GOT3 (cell line): ENCODE measurements at places on chromosomes 11 and 22.

DNA sequence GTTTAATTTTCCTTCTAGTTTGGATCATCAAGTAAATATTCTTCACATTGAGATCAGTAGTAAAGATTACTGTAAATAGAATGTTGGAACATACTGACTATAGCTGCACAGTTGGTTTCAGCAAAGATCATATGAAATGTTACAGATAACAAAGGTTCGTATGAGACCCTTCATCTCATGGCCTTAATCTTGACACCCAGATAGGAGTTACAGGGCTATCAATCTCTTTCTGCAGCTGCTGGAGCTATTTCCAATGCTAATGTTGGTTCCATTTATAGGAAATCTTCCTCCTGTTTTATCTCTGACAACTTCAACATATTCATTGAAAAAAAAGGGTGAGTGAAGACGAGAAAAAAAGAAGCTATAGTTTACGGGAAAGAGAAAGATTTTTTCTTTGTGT is 495.6 kb downstream of the JRKL start:
- DNase-seq, result no peak

GRCh38 chr11:128208329-128209137 is 378.8 kb downstream of the ETS1 start:
- no peak for DNase-seq

GRCh38 chr11:45366619-45367190 is 80.6 kb upstream of the SYT13 start:
- DNase-seq, result no peak

GRCh38 chr11:10818594-10818993 is 9.9 kb upstream of the EIF4G2 start:
- no peak for DNase-seq

- no peak for DNase-seq
These were observed 352.4 kb downstream of the BRD1 start for GRCh38 chr22:49475253-49475652.

- no peak for DNase-seq
These were observed 53.9 kb upstream of the PPP6R3 start for GRCh38 chr11:68406324-68407313.

DNA sequence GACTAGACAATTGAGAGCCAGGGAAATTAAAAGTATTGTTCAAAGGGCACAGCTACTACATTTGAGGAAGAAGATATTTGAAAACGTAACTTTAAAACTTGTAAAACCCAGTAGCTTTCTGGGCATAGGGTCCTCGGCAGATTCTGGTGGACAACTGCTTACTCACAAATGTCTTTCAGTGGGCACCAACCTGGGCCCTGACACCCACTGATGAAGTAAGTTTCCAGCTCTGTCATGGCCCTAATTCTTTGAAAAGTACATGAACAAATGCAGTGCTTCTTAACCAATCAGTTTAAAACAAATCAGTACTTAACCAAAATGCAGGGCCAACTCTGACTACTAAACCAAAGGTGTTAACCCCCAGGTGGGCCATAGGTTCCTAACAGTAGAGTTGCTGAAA is 1170.1 kb downstream of the LRRC4C start:
- DNase-seq, result no peak

- DNase-seq, result no peak
These were observed 198.3 kb downstream of the NAV2 start for GRCh38 chr11:19910931-19911330.

- DNase-seq, result no peak
These were observed 510.2 kb downstream of the JRKL start for GRCh38 chr11:96899971-96900370.

- no peak for DNase-seq
These were observed 137.5 kb downstream of the FAM76B start for GRCh38 chr11:95652002-95652472.

DNA sequence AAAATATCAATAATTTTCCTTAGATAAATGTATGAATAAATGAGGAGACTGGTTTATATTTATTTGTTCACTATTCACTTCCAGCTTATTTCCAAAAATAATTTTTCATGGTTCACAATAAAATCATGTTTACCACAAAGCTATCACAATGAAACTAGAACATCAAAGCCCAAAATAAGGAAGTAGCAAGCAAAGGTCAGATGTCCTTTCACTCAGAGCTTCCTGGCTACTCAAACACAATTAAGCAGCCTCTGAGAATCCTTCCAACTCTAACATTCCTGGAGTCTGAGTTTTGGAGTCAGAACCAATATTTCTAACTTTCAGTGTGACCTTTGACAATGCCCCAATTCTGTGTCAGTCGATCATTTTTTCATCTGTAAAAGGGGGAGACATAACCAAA is 527.0 kb downstream of the SOX6 start:
- DNase-seq, result no peak

DNA sequence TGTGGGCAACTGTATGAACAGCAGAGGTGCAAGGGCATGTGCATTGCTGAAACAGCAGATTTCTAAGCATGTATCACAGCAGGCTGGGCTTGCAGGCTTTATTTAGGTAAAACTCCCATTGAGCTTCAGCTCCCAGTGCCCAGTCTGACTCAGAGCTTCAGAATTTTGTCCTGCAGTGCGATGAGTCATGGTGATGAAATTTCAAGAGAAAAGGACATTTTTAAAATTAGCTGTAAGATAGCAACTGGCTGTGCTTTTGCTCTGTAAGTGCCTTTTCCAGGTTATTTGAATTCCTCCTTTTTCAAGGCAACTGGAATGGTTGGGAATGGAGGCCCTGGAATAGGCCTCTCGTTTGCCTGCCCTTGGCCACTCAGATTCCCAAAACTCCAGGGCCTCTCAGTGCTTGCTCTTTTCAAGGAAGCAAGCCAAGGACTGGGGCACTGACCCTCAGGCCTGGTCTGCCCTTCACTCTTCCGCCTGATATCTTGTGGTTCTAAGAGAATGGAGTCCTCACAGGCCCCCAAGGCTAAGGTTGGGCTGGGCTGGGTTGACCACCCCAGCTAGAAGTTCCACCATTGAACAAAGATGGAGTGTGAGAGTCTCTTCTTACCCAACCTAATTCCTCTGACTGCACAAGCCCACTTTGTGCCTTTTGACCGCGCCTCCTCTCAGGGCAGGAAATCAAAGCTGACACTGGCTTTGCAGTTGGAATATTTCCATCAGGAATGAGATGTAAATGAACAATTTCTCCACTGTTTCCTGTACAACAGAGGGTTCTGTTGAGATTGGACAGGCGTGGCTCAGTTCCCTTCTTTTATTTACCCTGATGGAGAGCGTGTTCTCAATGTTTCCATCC is 59.5 kb upstream of the PRSS23 start:
- DNase-seq, result no peak

DNA sequence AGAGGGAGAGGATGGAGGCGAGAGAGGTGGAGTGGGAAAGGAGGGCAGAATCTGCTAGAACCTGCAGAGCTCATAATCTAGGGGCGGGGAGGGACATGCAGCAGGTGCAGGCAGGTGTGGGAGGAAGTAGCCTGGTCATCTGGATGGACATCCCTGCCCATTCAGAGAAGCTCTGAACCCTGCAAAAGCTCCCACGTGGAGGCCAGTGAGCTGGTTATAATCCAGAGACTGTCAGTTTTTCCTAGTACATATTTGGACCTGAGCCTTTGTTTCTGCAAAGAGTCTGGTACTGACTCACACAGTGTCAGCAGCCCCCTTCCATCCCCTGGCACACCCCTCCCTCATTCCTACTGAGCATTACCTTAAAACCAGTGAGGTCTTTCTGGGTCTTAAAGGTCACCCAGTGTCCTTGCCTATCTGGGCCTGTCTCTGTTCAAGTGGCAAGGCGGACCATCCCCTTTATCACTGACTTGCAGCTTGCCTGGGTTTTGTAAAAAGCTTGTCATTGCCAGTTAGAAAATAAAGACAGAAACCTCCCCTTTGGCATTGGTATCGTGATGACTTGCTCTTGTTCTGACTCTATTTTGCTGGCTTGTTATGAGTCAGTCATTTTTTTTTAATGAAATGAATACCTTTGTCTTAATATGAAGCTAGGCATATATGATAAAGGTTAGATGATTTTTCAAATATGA is 26.1 kb downstream of the PTPRJ start:
- DNase-seq, result no peak

- DNase-seq, result no peak
These were observed 35.2 kb upstream of the CCDC89 start for GRCh38 chr11:85721191-85721590.

GRCh38 chr11:85423316-85423715 is 203.8 kb downstream of the DLG2 start:
- no peak for DNase-seq

DNA sequence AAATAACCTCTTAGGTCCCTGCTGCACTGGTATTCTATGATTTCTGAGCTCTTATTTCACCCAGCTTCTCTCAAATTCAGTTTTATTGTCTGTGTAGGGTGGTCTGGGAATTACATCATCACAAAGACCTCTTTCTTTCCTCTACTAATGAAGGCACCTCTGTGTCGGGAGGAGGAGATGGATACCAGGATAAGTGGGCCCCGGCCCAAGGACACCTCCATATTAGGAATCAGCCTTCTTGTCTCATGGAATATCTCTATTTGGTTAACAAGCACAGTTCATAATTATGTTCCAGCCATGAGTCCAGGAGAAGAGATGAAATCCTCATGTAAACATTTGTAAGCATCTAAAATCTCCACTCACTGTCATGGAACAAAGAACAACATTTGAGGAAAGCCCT is 9.4 kb downstream of the PARVA start:
- DNase-seq, result no peak

- no peak for DNase-seq
These were observed 3.8 kb downstream of the YAP1 start for GRCh38 chr11:102114032-102114431.

DNA sequence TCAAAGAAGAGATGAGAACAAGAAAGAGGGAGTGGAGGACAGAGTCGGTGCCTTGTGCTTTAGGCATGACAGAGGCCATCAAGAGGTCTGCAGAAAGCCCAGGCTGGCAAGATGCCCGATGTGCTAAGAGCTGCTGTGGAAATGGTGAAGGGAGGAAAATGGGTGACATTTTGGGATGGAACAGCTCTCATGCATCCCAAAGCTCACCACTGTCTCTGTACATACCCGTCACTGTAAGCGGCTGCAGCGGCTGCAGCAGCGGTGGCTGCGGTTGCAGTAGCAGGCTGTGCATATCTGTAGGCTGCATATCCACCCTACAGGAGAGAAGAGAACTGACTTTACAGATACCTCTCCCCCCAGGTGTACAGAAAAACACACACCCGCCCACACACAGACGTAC is 28.6 kb downstream of the APOL5 start:
- no peak for DNase-seq

DNA sequence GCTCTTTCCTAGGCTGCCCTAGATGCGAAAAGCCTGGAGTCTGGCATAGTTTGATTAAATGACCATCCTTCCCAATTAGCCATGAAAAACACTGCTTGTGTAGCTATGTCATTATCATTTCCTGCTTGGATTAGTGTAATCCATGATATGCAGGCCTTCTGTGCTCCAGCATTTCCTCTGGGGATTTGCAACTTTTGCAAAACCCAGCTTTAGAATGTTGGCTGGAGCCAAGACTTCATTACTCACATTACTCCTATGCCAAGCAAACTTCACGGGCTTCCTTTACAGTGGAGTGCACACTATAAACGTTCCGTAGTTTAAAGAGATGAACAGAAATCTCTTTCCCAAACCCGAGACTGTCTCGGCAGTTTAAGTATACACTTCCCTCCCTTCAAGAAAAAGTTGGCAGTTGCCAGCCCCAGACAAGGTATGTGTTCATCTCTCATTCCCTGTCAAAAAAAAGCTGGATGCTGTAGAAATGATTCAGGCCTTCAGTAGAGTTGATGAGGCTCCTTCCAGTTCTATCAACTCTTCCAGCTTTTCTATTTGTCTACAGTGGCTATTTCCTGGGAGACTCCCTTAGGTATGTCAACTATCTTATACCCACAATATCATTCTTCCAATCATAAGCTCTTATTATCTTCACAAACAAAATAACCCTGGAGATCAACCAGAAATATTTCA is 180.0 kb downstream of the MAML2 start:
- peak; percentile 4 for DNase-seq

- DNase-seq, result no peak
These were observed 12.2 kb upstream of the MFNG start for GRCh38 chr22:37498289-37498909.

DNA sequence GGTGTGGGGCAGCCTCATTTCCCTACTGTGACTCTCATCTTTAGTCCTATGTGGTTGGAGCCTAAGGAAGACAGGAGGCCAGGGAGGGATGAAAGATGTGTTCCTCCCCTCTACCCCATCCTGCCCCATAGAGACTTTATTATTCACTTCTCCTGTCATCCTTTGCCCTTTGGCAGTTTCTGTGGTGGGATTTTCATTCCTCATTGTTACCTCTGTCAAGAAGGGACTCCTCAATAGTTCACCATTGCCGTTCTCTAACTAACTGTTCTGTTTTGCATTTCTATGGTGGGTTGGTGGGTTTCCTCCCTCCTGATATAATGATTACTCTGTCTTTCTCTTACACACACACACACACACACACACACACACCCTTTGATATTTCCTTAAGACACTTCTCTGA is 202.3 kb downstream of the DSCAML1 start:
- no peak for DNase-seq

DNA sequence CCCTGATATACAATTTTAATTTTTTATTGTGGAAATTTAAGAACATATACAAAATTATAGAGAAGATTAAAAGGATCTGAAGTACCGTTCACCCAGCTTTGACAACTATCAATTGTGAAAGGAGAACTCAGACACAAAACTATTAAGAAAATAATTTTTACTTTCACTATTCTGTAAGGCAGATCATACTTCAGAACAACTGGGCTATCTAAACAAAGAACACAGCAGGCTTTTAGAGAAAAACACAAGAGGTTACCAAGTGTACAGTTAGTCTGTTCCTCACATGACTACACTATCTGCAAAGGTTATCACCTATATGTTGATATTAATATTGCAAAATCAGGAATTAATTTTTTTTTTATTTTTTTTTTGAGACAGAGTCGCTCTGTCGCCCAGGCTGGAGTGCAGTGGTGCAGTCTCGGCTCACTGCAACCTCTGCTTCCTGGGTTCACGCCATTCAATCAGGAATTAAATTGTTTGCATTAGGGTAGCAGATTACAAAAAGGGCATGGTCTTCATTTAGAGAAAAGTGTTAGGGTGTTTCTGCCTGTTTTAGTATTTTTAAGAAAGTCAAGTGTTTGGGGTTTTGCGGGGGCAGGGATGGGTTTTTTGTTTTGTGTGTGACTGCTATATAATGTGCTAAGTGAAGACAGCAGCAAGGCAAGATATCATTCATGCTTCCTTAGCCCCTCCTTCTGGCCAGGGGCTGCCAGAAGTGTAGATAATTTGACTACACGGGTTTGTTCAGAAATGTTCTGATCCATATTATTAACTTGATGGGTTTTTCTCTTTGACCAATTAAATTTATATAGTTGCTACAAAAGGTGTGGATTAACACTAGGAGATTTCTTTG is 27.6 kb upstream of the SIK2 start:
- no peak for DNase-seq

- DNase-seq, result no peak
These were observed 380.6 kb downstream of the CTTN start for GRCh38 chr11:70778883-70779282.

GRCh38 chr22:17699696-17700340 is 61.3 kb downstream of the BCL2L13 start:
- DNase-seq, result no peak

- DNase-seq, result no peak
These were observed 37.1 kb downstream of the SVIP start for GRCh38 chr11:22792497-22792896.

- DNase-seq, result no peak
These were observed 5.5 kb downstream of the IL17REL start for GRCh38 chr22:50007057-50007511.

GRCh38 chr11:64101461-64101860 is 64.5 kb downstream of the MACROD1 start:
- DNase-seq, result no peak
